ENCODE measurements at places on chromosomes 2 and 18. TPM values are rescaled to one million over a fixed set of nuclear protein-coding genes. Genes with fewer than 3 reads are reported as not detected.

The CYP27A1 gene
- polyA plus RNA-seq, result 30.0 TPM

The AP1S3 gene
- polyA plus RNA-seq, result 0.46 TPM

The UGT1A8 gene
- not detected for polyA plus RNA-seq

The SIX2 gene
- polyA plus RNA-seq, result 0.06 TPM

The PUS10 gene
- 4.5 TPM for polyA plus RNA-seq

The LGALSL gene
- polyA plus RNA-seq, result 6.8 TPM

The G6PC2 gene
- polyA plus RNA-seq, result not detected

The PJVK gene
- polyA plus RNA-seq, result 5.6 TPM

The SCN2A gene
- polyA plus RNA-seq, result 0.65 TPM

The RHBDD1 gene
- 11.5 TPM for polyA plus RNA-seq

The ANKRD30BL gene
- polyA plus RNA-seq, result 0.10 TPM

The DCDC2C gene
- 0.42 TPM for polyA plus RNA-seq

The SLC5A7 gene
- 0.43 TPM for polyA plus RNA-seq

The CHST9 gene
- 0.27 TPM for polyA plus RNA-seq

The PROM2 gene
- polyA plus RNA-seq, result 0.37 TPM

The UCN gene
- polyA plus RNA-seq, result 1.5 TPM

The SPEG gene
- 31.4 TPM for polyA plus RNA-seq

The OR6B2 gene
- polyA plus RNA-seq, result not detected

DNA sequence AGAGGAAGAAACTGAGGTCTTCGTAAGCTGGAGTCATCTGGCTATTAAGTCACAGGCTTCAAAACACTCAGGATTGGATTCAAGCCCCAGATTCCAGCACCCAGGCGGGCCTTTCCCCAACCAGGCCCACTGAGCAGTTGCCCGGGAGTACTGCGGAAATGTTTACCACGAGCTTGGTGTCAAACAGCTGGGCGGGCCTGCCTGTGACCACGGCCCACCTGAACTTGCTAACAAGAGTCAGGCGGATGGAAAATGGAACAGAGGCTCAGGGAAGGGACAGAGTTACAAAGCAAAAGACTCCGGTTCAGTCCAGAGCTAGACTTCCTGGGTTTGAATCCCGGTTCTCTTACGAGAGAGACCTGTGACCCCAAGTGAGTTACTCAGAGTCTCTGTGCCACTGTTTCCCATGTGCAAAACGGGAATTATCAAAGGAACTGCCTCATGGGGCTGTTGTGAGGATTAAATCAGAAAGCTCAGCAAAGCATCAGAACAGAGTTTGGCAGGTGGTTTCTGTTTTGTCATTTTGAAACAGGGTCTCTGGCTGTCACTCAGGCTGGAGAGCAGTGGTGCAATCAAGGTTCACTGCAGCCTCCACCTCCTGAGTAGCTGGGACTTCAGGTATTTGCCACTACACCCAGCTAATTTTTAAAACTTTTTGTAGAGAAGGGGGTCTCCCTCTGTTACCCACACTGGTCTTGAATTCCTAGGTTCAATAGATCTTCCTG is 49.0 kb upstream of the TFCP2L1 start:
- DNase-seq, result no peak

- DNase-seq, result no peak
Measured at GRCh38 chr2:152505495-152505906, 170.5 kb downstream of the FMNL2 start.

GRCh38 chr2:235139956-235140800 is 188.4 kb downstream of the SH3BP4 start:
- DNase-seq, result no peak

GRCh38 chr2:195395362-195395761 is 261.7 kb upstream of the SLC39A10 start:
- no peak for DNase-seq

DNA sequence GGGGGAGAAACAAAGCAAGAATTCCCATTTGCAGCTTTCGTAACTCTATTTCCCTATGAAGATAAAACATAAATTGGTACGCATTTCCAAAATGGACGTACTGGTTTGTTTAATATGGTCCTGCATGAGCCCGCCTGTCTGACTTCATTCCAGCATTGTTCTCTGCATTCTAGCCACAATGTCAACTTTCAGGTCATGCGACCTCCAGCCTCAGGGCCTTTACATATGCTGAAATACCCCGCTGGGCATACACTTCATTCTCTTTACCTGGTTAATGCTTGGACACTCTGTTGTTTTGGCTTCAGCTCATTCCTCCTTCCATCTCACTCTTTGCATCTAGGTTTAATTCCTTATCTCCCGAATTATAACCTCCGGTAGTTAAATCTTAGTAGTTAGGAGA is 103.7 kb upstream of the DNMT3A start:
- no peak for DNase-seq

DNA sequence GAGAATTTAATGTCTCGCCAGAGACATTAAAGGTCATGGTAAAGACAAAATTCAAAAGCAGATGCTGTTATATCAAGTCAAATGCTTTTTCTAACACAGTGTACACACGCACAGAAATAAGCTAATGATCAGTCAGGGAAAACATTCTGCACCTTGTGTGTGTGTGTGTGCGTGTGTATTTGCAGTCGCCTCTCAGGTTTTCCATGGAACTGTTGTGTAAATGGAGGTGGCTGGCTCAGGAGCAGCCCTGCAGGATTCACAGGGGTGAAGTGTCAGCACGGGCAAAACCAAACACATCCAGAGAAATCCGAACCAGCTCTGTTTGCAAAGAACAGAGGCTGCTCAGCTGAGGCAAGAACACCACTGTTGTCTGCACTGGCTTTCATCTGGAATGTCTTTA is 76.2 kb upstream of the YWHAQ start:
- DNase-seq, result no peak

- peak; percentile 53 for DNase-seq
Measured at GRCh38 chr2:157874997-157875640, 1.0 kb downstream of the ACVR1 start.

GRCh38 chr2:232431705-232432590 is 24.0 kb upstream of the ALPI start:
- no peak for DNase-seq

GRCh38 chr2:30217644-30218337 is 13.5 kb upstream of the LBH start:
- DNase-seq, result no peak

DNA sequence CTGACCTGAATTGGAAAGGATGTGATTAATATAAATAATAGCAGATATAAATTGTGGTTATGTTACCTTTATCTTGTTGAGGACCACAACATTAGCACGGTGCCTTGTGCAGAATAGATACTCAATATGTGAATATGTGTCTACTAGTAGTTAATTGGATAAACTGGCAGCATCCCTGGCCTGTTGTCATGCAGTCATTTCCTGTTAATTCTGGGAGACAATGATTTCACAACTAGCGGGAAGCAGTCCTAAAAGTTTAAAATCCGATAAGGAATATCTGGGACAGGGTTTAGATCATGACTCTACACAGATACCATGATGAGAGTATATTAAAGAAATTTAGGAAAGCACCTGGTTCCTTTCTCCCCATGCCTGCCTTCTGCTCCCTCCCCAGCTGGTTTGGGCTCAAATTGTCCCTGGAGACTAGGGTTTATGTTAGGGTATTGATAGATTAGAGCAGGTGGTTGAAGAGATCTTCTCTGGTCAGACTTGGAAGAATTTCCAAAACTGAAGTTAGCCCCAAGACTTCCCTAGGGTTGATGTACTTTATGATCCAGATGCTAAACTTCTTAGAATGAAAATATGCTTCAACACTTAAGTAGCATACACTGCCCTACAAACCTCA is 32.8 kb downstream of the CYBRD1 start:
- no peak for DNase-seq

DNA sequence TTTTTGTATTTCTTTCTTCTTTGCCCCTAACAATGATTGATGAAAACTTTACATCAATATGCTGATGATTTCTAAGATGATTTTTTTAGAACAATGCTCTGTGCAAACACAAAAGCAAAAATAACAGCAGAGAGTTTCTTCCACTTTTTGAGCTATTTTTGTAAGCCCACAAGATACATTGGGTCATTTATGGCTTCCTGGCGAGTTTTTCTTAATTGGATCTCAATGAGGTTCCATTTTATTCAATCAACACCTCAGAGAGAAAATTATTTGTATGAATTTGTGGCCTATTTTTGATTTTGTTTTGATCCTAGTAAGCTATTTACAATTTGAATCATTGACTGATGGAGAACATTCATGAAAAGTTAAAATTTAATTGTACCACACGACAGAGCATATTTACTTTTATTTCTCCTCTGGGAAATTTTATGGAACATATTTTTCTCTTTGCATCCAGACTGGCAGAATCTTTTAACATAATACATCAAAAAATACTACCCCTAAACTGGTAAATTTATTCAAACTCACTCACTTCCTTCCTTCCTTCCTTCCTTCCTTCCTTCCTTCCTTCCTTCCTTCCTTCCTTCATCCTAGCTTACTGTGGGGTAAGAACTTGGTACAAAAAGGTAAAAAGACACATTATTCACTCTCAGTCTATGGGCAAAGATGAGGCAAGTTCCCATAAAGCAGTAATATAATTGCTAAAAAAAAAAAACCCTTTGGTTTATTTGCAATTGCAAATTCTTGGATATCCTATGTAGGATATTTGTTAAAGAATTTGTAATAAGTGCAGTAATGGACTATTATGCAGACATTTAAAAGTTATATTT is 710.4 kb downstream of the SLC4A3 start:
- no peak for DNase-seq

DNA sequence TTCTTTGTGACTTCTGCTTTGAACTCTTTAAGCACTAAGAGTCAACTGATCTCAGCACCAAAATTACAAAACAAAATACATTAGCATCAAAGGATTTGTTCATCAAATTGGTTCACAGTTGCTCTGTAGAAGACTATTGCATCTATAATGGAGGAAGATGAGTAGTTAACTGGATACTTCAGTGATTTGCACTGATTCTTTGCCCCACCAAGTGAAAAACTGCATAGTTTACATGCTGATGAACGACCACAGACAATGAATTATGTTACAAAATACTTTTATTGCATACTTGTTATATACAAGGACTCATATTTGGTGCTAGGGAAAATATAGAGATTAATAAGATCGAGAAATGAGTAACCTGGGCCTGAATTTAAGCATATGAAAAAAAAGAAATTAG is 107.2 kb downstream of the SCG2 start:
- DNase-seq, result no peak

DNA sequence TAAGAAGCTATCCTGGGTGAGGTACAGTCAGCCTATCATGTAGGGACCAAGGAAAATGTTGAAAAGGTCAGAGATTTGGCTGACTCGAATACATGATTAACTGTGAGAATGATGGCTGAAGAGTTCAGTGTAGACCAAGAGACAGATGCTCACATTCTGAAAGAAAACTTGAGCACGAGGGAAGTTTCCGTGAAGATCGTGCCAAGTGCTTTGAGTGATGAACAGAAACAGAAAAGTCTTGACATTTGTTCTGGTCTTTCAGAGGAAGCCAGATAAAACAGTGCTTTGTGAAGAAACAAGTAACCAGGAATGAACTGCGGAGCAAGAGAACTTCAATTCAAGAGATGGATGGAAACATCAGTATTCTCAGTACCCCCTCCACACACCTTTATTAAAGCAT is 500.3 kb upstream of the SMIM21 start:
- DNase-seq, result no peak

- no peak for DNase-seq
Measured at GRCh38 chr18:78090584-78090983, 840.9 kb downstream of the GALR1 start.

DNA sequence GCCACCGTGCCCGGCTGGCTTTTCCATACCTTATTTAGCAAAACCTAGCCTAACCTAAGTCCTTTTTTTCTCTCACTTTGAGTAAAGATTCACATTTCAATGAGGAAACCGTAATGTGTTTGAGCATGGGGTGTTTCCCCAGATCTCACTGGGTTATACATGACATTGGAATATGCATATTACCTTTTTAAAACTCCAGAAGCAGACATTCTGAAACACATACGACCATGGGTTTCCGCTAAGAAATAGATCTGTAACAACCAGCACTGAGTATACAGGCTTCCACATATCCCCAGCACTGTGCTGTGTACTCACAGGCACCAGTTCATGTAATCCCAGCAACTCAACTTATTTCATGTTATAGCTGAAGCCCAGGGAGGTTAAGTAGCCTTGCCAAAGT is 41.0 kb upstream of the FOSL2 start:
- DNase-seq, result no peak

DNA sequence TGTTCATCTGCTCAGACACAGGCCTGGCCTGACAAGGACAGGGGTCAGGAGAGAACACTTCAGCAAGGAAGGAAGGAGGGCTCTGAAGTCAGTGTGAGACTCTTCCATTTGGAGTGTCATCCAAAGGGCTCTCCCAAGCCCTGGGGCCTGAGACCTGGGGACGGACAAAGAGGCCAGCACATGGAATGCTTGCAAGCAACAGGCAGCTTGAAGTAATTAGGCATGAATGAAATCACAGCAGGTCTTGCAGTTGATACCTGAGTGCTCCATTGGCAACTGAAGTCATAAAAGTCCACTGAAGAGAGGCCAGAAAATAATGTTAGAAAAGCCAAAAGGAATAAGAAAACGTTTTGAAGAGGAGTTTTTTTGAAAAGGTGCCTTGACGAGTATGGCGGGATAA is 231.7 kb downstream of the VAPA start:
- DNase-seq, result no peak

GRCh38 chr2:61255580-61256437 is 93.8 kb downstream of the C2orf74 start:
- no peak for DNase-seq

- no peak for DNase-seq
Measured at GRCh38 chr2:212015588-212015987, 523.0 kb downstream of the ERBB4 start.

GRCh38 chr2:216216951-216217903 is 108.1 kb downstream of the XRCC5 start:
- no peak for DNase-seq

GRCh38 chr2:98378901-98379300 is 32.6 kb downstream of the CNGA3 start:
- peak; percentile 48 for DNase-seq

DNA sequence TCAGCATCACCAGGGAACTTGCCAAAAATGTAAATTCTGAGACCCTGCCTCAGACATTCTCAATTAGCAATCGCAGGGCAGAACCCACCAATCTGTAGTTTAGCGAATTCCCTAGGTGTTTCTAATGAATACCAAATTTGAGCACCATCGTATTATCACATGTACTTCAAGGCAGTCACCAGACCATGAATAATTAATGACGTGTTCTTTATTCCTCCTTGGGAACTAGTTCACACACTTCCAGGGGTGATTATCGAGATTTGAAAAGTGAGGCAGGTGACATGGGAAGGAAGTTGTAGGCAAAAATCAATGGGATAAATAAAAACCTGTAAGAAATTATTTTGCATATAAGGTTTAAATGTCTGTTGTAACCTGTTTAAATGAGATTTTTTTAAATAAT is 102.5 kb upstream of the CRIM1 start:
- no peak for DNase-seq

- no peak for DNase-seq
Measured at GRCh38 chr2:10252661-10253060, 50.0 kb upstream of the HPCAL1 start.

DNA sequence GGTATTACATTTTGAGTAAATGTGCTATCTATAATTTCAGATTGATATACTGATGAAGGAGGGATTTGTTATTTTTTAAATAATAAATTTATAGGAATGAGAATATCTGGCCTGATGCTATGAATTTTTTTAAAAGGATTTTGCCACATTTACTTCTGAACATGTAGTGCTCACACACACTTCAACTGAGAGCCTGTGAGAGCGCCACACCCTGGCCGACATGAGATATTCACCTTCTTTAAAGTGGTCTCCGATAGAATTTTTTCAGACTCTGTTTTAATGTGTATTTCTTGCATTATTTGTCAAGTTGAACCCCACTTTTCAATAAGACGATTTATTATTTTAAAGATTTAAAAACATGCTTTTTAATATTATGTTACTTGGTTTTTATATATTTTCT is 813.3 kb downstream of the DCC start:
- DNase-seq, result no peak
